ENCODE measurements at places on chromosomes 3 and 15.

- no peak for DNase-seq
These were observed 943.2 kb downstream of the MCTP2 start for GRCh38 chr15:95174301-95175259.

GRCh38 chr15:33292717-33293307 is 18.0 kb upstream of the RYR3 start:
- DNase-seq, result peak; percentile 34

DNA sequence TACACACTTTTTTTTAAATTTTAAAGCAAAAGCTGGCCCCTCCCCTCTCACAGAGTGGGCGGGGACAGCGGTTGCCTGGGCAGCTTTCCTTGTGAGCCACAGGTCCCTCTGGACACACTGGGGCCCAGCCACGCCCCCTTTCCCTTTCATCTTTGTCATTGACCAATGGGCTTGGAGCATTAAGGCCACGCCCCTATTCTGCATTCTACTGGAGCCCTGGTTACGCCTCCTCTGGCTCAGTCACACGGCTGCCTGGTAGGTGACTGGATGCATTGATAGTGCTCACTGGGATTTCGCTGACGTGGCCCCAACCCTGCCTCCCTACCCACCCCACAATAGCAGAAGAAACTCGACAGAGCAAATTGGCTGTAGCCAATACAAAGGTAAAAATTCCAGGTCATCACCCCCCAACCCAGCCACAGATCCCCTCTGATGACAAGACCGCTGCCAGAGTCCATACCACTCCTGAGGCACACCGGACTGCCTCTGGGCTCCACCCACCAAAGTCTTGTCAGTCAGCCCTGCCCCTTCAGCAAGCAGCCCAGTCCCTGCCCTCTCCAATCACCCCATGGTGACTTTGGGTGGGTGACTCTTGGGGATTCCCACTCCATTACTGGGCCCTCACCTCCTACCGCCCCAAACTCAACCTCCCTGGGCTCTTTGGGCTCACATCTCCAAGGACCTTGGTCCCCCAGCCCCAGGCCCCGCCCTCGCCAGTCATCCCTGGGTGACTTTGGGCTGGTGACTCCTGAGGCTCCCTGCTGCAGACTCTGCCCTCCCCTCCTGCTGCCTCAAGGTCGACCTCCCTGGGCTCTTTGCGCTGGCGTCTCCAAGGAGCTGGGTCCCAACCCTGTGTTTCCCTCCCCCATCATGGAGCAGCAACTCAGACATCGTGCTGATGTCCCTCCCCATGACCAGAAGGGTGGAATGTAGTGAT is 112.2 kb upstream of the FAN1 start:
- DNase-seq, result no peak

GRCh38 chr3:122893282-122893681 is 98.4 kb downstream of the SLC49A4 start:
- DNase-seq, result no peak

DNA sequence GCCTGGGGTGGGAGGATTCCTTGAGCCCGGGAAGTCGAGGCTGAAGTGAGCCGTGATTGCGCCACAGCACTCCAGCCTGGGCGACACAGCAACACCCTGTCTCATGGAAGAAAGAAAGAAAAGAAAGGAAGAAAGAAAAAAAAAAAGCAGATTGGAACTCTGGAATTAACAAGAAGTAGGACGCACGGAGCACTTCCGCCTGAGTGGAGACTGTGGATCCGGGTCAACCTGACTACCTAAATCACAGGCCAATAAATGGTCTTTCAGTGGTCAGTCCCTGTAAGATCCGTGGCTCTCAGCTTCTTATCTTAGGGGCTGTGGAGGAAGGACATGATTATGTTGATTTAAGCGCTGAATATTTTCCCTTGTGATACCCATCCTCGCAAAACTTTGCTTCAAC is 2.4 kb upstream of the PPARG start:
- no peak for DNase-seq

- peak; percentile 9 for DNase-seq
These were observed 835 bp downstream of the SEMA5B start for GRCh38 chr3:123026565-123027291.

DNA sequence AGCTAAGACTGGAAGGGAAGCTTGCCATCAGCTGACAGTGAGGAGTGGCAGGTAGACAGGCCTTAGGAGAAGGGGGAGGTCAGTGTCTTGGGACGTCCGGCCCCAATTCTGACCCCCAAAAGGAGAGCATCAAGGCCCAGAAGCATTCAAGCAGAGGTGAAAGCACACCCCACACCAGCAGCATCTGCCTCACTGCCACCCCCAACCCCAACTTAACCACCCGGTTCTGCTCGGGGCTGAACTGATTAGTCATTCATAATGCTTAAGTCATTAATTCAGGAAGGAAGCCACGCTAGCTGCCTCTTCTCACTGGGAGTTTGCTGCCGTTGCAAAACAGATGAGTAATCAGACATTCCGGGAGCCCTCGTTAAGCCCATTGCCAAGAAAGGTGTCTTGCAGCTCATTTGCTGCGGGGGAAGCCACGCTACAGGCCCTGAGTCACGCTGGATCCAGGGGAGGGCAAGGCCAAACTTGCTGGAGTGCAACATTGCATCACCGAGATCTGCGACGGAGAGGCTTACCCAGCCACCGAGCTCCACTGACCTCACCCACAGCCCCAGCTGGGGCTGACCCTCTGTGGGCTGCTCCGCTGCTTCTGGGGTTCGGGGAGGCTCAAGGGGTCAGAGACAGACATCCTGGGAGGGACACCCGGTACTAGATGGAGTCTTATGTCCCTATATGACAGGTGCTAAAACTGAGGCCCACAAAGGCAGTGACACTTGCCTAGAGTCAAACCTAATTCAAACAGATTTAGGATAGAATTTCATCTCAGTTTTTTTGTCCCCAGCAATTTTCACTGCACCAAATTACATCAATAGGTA is 46.4 kb upstream of the HES1 start:
- no peak for DNase-seq

GRCh38 chr3:114553949-114554593 is 260.2 kb downstream of the TIGIT start:
- DNase-seq, result no peak

DNA sequence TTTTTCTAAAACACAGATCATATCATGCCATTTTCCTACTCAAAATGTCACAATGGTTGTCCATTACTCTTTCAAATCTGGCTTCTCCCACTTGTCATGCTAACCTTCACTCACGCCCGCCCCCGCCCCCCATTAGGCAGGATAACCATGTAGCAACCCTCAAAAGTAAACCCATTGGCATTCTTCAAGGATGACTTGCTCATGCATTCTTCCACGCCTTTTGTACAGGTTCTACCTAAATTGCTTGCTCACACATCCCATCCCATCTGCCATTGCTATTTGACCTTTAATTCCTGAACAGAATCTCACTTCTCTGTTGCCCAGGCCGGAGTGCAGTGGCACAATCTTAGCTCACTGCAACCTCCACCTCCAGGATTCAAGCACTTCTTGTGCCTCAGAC is 389.3 kb downstream of the MCTP2 start:
- no peak for DNase-seq

DNA sequence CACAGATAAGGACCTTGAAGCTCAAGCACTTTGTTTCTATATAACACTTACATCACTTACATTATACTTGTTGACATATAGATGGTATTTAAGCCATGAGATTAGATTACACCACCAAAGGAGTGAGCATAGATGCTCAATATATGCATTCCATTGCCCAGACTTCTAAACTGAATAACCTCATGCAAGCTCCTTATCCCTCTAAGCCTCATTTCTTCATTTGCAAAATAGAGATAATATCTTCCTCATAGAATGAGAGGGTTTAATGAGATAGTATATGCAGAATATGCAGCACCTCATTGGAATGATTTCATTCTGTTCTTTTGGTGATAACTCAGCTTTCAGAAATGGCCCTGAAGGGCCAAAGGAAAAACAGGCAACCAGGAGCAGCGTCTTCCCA is 18.5 kb downstream of the NLGN1 start:
- DNase-seq, result no peak

DNA sequence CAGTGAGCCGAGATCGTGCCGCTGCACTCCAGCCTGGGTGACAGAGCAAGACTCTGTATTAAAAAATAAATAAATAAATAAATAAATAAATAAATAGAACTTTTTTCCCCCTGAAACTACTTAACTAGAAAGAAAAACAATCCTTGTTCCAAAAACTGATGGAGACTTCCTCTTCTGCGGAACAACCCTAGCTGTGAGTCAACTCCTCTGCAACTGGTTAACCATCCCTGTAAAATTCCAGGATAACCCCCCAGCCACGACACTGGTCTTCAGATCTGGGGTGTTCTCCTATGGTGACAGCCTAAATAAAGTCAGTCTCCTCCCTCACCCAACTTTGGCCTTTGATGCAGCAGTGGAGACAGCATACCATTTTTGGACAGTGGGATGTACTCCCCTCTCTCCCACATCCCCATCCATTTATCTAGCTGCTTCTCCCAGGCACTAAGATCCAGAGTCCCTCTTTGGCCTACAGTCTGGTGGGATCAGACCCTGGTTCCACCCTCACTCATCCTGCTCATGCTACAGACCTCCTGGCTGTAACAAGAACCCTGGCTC is 352.6 kb downstream of the OCA2 start:
- no peak for DNase-seq

GRCh38 chr15:60370105-60370868 is 27.5 kb downstream of the ANXA2 start:
- no peak for DNase-seq

- DNase-seq, result no peak
These were observed 183.1 kb downstream of the SHQ1 start for GRCh38 chr3:72665103-72665502.

GRCh38 chr3:174132006-174132405 is 727.1 kb upstream of the NAALADL2 start:
- no peak for DNase-seq

DNA sequence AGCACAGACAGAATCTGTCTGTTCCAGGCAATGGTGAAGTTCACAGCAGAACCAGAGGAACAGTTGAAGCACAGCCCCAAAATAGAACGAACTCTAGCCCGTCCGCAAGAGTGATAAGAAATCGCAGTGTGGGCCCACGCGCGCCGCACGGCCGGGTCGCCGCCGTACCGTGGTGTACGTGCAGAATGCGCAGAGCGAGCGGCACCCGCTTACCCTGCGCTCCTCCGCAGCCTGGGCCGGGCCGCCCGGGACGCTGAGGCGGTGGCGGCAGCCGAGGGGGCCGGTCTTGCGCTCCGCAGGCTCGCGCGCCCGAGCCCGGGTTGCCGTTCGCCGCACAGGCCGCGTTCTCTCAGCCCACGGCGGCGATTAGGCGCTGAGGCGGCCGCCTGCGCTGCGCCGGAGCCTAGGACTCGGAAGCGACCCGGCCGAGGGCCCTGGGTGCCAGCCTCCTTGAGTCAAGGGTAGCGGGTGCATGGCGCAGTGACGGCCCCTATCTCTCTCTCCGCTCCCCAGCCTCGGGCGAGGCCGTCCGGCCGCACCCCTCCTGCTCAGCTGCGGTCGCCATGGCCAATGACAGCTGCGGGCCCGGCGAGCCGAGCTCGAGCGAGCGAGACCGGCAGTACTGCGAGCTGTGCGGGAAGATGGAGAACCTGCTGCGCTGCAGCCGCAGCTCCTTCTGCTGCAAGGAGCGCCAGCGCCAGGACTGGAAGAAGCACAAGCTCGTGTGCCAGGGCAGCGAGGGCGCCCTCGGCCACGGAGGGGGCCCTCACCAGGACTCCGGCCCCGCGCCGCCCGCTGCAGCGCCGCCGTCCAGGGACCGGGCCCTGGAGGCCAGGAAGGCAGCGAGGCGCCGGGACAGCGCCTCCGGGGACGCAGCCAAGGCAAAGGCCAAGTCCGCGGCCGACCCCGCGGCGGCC is 20.5 kb downstream of the WDR73 start:
- DNase-seq, result peak; percentile 59

GRCh38 chr3:195441476-195441991 is 1.3 kb downstream of the ACAP2 start:
- no peak for DNase-seq

GRCh38 chr3:159922861-159923312 is 65.7 kb upstream of the IL12A start:
- DNase-seq, result no peak

DNA sequence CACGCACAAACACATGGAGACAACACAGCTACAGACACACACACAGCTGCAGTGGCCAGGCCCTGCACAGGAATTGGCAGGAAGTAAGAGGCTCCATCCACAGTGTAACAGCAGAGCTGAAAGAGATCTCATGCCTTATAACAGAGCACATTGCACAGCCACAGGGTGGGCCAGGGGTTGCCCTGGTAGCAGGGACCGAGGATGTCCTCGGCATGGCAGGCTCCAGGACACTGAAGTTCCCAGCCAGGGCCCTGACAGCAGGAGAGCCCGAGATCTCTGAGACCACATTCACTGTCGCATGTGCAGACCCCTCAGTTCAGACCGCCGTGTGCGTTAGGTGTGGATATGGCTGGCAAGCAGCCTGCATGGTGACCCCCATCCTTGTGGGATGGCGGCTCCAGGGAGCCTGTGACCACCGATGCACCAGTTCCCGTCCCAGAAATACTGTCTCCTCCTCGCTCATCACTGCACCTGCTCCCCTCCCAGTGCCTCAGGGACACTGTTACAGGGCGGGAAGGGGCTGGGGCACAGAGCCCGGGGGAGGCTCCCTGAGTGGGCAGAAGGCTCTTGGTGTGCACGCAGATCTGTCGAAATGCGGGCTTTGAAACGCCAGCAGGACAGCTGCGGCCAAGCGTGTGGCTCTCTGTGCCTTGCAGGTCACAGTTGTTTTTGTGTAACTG is 1.5 kb upstream of the OCA2 start:
- no peak for DNase-seq

DNA sequence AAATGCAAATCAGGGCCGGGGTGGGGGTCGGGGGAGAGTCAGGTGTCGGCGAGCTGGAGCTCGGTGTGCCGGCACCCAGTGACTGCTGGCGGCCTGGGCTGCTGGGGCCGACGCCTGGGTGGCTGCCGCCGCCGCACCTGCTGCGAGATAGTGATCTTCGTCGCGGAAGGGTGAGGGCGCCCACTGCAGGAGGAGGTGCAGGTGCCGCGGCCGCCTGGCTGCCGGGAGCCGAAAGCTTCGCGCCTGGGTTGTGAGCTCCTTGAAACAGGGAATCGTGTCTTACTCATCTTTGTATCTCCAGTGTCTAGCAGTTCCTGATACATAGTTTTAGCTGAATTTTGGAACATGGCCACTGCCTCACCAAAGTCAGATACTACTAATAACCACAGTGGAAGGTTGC is 64.0 kb upstream of the CPOX start:
- peak; percentile 20 for DNase-seq

- no peak for DNase-seq
These were observed 9.7 kb downstream of the WDR5B start for GRCh38 chr3:122406198-122406597.

GRCh38 chr3:129263161-129263910 is 13.9 kb downstream of the COPG1 start:
- no peak for DNase-seq

GRCh38 chr3:9933561-9934234 is at the start of gene CRELD1:
Gene CRELD1, plus strand, starts transcription at chr3:9933834. Its CDS starts 605 bp downstream, at chr3:9934439.
- peak; percentile 97 for DNase-seq

DNA sequence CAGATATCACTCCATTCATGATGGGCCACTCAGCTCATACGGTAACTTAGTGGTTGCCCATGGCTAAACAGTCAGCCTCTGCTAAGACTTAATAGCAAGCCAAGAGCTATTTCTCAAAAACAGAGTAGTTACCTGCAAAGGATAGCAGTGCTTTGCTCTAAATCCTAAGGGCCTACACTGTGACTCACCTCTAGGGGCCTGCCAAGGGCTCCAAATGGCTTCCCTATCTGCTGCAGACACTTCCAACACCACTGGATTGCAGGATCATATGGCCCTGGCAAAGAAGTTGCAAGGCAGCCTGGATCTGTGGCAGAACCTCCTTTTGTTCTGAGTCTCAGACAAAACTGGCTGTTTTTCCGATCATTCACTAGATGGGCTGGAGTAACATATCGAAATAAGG is 17.8 kb downstream of the CGGBP1 start:
- no peak for DNase-seq

- DNase-seq, result no peak
These were observed 43.2 kb upstream of the TSEN2 start for GRCh38 chr3:12440927-12441714.

GRCh38 chr15:96395687-96396086 is 65.2 kb downstream of the NR2F2 start:
- no peak for DNase-seq
